Foreskin melanocyte (primary cell): ENCODE measurements at places on chromosomes 12 and 14.

GRCh38 chr12:25583545-25583944 is 30.5 kb upstream of the LMNTD1 start:
- DNase-seq: no peak

- no peak for DNase-seq
These were observed 4.7 kb upstream of the TC2N start for GRCh38 chr14:91872011-91872501.

DNA sequence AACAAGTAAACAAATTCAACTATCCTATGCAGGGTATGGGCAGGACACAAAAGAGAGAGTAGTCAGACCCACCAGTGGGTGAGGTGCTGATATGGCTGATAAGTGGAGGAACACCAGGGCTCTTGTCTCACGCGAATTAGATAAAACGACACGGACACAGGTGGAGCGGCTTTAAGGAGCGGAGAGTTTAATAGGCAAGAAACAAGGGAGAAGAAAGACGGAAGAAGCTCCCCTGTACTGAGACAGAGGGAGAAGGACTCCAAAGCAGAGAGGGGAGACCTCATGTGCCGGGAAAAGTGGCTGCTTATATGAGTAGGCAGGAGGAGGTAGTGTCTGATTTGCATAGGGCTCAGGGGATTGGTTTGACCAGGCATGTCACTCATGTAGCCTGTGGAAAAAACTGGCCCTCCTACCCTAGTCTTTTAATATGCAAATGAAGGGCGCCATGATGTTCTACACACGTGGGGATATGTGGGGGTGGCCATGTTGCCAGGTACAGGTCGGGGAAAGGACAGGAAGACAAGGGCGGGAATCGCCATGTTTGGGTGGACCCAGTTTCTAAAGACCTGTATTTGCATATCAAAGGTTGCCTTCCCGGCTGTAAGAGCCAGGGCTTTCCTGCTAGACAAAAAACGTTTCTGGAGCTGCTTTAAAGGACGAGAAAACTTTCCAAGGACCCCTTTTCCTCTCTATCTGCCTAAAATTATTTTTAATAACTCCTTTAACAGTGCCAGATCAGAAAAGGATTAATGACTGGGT is 28.8 kb downstream of the RPGRIP1 start:
- peak; percentile 68 for DNase-seq

DNA sequence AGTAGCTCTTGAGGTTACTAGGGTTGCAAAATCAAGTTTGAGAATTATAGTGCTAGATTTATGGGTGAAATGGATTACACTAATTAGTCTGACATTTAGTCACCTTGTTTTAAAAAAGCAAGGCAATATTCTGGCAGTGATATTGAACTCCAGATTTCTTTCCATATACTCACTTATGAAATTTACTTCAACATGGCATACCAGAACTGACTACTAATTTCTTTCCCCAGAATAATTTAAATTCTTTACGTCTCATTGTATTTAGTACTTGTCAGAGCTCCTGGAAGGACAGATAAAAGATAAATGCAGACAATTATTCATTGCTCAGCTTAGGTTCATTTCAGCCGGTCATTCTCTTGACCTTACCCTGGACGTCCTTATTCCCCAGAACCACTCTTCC is 24.3 kb downstream of the EMP1 start:
- no peak for DNase-seq

- DNase-seq: no peak
These were observed 40.4 kb downstream of the TSPAN19 start for GRCh38 chr12:84995641-84996040.

DNA sequence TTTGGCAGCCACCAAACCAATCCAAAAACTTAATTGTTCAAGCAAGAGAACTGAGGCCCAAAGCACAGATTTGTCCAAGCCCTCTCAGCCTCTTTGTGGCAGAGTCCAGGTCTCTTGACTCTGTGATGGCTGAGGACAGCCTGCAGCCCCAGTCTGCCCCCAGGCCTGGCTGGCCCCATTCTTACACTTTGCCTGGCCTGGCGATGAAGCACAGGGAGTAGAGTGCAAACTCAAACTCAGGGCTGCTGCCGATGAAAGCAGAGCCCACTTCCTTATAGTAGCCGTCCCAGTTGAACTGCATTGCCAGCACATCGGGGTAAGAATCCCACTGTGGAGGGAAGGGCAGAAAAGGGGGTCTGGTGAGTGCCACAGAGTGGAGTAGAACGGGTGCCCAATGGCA is 5.6 kb upstream of the RPAP3 start:
- no peak for DNase-seq

DNA sequence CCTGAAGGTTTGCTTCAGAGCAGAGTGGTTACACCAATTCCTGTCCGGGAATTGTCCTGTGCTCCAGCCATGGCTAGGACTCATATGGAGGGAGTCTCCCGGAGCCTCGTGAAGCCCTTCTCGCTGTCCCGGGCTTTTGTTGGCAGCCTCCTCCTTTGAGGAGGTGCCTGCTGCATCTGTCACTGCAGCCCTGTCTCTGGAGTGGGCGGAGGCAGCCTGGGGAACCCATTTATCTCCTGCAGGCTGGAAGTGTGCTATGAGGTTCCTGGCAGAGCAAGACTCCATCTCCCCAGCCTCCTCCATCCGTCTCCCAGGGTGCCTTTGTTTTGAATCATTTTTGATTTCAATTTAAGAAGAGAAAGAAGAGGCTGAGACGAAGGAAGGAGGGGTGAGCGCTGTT is 355.3 kb downstream of the GLT1D1 start:
- DNase-seq: no peak

GRCh38 chr12:124302241-124302806 is 7.4 kb downstream of the RFLNA start:
- no peak for DNase-seq

DNA sequence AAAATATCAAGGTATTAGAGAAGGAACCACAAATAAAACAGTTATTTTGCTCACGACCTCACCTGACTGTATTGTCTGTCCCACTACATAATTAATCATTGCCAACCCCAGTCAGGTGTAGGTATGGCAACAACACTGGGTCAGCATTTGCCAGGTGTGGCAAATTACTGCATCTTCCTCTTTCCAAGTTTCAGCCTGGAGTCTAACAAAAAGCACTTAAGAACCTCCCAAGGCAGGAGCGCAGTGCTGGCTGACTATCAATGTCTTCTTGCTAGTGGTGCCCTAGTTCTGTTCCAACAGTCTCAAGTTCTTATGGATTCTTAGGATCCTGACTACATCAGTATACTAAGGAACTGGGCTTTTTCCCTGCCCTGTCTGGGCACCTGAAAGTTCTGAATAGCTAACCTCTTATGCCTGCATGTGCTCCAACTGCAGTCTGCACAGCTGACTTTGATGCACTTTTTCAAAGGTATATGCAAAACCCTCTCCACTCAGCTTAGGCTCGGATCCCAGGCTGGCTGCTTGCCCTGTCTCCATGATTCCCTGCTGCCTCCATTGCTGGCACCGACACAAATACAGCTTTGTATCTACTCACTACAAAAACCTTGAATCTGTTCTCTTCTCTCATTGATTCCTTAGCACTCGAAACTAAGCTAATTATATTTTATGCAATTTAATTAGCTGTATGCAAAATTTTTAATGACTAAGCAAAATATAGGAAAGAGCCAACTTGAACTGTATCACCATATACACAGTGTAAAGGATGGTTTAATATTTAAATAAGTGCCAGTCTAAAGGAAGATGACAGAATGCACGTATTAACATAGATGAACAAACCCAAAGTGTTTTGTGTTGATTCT is 113.3 kb downstream of the PRKD1 start:
- no peak for DNase-seq

GRCh38 chr12:103833891-103834290 is 7.1 kb downstream of the NT5DC3 start:
- no peak for DNase-seq
